ENCODE measurements at places on chromosomes 7 and 10. TPM values are rescaled to one million over a fixed set of nuclear protein-coding genes. Genes with fewer than 3 reads are reported as not detected.

DNA sequence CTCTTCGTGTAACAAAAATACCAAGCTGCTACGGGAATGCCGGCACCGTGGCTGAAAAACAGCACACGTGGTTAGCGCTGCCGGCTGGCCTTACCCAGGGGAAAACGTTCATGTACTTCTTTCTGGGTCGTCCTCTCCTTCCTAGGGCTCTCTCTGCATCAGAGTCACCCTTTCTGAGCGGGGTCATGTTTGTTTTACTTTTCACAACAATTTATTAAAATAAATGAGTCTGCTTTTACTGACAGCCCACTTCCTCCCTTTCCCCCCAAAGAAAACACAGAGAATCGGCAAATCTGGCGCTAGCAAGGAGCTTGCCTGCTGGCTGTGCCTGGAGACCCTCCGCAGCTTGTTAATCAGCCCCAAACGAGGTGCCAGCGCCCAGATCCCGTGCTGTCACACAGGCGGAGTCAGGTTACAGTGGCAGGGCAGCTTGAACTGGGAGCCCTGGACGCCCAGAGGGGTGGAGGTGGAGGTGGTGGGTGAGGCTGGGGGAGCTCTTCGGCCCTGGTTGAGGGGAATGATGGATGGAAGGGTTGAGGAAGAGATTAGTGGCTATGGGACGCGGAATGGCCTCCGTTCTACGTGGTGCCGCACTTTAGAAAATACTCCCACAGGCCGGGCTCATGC is 162.2 kb upstream of the TNS3 start:
- DNase-seq: no peak

GRCh38 chr7:133696056-133696455 is 431.1 kb upstream of the LRGUK start:
- DNase-seq: no peak

GRCh38 chr10:12629767-12630165 is 280.4 kb downstream of the CAMK1D start:
- DNase-seq: no peak

DNA sequence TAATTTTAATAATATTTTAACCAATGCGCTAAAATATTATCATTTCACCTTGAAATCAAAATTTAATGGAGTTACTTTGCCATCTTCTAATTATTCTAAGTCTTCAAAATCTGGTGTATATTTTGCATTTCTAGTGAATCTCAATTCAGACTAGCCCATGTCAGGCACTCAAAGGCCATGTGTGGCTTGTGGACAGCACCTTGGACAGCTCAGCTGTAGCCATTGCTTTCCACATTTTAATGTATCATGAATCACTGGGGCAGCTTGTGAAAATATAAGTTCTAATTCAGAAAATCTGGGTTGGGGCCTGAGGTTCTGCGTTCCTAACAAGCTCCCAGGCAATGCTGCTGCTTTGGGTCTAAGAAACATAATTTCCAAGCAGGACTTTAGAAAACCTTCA is 57.2 kb downstream of the MGAM2 start:
- DNase-seq: peak; percentile 15

DNA sequence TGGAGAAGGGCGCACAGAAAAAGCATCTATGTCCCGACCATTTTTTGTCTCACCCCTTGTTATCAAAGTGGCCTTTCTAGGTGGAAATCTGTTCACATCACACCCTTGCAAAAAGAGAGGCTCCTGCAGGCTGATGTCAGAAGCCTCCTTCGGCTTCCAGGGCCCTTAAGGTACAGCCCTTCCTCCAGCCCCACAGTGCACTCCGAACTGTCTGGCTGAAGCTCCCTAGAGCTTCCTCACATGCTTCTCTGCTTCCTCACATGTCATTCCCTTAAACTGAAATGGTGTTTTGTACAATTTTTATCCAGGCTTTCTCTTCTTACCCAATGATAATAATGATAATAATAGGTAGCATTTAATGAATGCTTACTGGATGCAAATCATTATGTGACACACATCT is 210.3 kb downstream of the INHBA start:
- DNase-seq: no peak

DNA sequence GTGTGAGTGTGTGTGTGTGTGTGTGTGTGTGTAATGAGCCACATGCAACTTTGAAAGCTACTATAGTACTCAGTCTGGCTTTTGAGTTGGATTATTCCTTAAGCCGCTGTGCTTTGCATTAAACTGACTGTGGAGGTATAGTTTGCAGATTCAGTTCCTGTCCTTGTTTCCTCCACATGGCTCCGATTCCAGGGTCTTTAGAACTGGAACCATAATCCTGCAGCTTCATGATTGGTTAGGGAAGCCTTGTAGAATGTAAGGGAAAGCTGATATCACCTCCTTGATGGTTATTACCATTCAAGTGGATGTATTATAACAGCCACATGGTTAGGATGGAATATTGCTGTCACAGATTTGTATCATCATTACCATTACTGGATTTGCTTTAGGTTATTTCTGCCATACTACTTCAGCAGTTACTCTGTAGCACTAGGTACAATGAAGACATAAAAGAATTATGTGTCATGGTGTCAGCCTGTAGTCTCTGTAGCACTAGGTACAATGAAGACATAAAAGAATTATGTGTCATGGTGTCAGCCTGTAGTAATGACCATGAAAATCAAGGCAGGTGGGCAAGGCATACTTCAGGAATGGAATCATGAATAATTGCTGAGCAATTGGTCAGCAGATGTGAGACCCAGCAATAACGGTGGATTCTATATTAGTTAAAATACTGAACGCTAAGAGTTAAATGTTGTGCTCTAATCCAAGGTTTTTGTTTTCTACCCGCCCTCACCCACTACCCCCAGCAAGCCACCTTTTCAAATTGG is 275.1 kb upstream of the FZD1 start:
- DNase-seq: no peak

GRCh38 chr7:18770822-18771221 is 275.3 kb downstream of the HDAC9 start:
- no peak for DNase-seq

DNA sequence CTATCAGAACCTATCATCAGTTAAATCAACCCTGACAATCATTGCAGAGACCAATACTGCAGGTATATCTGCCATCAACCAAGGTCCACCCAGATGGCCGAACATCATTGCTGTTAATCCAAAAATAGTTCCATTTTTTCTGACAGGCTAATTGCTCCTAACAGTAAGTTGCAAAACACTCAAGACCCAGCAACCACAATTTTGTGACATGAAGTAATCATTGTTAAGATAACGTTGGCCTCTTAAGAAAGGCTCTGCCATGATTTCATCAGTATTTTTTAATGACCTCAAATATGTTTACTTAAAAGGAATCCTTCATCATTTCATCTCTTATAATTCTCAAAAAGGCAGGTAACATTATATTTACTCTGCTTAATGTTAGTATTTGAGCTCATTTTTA is 553.4 kb upstream of the POM121L12 start:
- DNase-seq: no peak

NEUROG3 gene
- not detected for total RNA-seq

TSPAN15 gene
- total RNA-seq: 108 TPM

NKX1-2 gene
- total RNA-seq: 0.09 TPM

Data from mucosa of gallbladder (tissue), 1 donor.